Activated CD8-positive, alpha-beta memory T cell treated with anti-CD3 and anti-CD28 coated beads for 1 hour (primary cell): ENCODE measurements at places on chromosomes 1 and 21.
A peak's percentile ranks its signal among the peaks of the same experiment; 100 is the strongest.

- no peak for DNase-seq
These were observed 47.6 kb downstream of the ARHGEF16 start for GRCh38 chr1:3501856-3502640.

- no peak for DNase-seq
These were observed at the start of gene SAMSN1 for GRCh38 chr21:14545906-14546480. TSS of gene SAMSN1 (minus strand) at chr21:14546315. CDS start at chr21:14546261, 54 bp downstream.

- DNase-seq: no peak
These were observed 31.4 kb downstream of the GNG12 start for GRCh38 chr1:67801903-67802302.

GRCh38 chr1:2801535-2802291 is at the start of gene TTC34:
TSS of gene TTC34 (minus strand) at chr1:2801693. CDS start at chr1:2800827, 866 bp downstream.
- peak; percentile 14 for DNase-seq

DNA sequence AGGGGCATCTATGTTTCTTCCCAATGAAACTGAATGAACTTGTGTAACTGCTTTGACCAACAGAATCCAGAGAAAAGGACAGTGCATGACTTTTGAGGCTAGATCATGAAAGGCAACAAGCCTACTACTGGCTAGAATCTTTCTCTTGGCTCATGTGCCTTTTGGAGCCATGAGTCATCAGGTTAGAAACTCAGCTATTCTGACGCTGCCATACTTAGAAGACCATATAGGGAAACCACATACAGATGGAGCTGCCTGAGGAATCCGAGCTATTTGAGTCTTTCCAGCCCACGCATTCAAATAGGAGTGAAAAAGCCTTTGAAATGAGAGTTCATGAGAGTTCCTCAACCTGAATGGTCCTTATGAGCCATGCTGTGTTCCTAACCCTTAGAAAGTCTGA is 738.5 kb upstream of the CHRM3 start:
- no peak for DNase-seq

- no peak for DNase-seq
These were observed 209.9 kb upstream of the CSF3R start for GRCh38 chr1:36692465-36693160.

- DNase-seq: no peak
These were observed 27.2 kb downstream of the MRPL37 start for GRCh38 chr1:54227091-54227602.

GRCh38 chr1:157105988-157106812 is 6.6 kb upstream of the ETV3L start:
- DNase-seq: no peak

GRCh38 chr1:40592107-40592803 is 60.8 kb downstream of the ZNF684 start:
- no peak for DNase-seq

DNA sequence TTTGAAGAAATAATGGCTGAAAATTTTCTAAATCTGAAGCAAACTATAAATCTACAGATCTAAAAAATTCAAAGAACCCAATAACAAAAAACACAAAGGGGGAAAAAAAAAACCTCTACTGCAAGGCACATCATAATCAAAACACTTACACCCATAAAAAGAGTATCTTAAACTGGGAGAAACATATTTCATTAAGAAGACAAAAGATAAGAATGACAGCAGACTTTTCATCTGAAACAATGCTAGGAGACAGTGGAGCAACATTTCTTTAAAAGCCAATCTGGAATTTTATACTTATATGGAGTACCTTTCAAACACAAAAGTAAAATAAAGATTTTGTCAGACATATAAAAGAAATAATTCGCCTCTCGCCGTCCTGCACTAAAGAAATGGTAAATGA is 49.1 kb downstream of the COP1 start:
- no peak for DNase-seq

DNA sequence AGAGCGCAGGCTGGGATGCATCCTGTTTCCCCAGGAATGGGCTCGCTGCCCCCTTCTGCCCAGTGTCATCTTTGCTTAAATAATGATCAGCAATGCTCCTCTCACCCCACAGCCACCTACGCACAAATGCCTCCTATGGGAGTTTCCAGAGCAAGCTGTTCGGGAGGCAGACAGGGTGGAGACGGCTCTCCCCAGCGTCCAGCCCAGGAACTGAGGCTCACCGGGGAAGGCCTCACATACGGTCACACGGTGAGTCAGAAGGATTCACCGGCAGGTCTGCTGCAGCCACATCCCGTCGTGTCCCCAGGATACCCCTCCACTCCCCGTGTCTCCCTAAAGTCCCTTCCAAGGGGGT is 40.3 kb upstream of the RUNX3 start:
- no peak for DNase-seq

DNA sequence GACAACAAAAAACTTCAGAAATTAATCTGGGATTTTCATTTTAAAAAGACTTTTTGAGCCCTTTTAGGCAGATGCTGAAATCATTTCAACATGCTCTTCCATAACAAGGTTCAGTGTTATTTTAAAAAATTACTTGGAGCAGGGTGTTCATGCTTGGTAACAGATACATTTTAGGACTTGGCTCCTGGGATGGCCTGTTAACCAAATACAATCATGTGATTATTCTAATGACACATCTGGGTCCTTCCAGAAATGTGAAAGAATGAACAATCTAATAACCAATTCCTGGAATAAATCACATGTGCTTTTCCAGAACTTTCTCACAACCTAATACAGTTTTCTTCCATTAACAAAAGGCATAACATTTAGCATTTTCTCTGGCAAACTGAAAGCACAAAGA is 379.8 kb upstream of the RUNX1 start:
- no peak for DNase-seq

DNA sequence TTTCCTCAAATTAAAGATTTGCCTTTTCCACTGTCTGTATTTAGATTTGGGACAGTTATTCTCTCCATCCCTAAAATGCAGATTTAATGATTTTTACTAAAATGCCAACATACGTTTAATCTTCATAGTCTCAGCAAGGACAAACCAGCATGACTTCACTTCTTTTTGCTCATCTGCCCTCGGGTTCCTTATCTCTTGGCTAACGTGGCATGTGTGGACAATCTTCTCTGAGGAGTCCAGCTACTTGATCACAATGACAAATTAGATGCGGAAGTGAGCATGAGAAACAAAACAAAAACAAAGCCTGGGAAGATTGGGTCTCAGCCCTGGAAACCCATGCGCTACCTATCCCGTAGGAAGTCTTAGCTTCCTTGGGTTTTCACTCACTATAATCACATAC is 1.0 kb downstream of the MRAP start:
- no peak for DNase-seq

DNA sequence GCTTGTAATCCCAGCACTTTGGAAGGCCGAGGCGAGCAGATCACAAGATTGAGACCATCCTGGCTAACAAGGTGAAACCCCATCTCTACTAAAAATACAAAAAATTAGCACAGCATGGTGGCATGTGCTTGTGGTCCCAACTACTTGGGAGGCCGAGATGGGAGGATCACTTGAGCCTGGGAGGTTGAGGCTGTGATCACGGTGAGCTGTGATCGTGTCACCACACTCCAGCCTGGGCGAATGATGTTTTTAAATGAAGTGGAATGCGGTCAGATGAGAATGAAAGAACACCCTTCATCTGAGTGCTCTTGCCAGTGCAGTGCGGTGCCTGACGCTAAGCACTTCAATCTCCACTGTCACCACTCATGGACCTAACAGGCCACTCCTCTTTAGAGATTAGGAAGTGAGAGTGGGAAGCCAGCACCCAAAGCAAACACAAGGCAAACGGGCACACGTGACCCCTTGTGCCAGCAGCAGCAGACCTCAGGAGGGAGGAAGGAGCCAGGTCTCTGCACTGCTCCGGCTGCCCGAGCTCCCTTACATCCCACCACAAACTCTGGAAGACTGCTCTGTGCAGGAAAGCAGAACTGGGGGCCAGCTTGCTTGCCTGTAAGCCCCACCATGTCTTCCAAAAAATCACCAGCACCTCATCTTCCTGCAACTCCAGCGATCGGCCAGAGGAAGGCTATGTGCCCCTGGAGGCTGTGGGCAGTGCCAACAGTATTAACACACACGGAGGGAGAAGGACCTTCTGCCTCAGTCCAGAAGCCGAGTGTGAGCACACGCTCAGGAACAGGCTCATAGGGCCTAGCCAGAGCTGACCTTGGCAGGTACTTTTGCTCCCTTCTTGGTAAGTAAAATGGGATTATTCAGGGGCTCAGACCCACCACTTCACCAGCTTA is 9.7 kb downstream of the CTNNBIP1 start:
- DNase-seq: no peak
